ENCODE measurements at places on chromosomes 2 and 18.

DNA sequence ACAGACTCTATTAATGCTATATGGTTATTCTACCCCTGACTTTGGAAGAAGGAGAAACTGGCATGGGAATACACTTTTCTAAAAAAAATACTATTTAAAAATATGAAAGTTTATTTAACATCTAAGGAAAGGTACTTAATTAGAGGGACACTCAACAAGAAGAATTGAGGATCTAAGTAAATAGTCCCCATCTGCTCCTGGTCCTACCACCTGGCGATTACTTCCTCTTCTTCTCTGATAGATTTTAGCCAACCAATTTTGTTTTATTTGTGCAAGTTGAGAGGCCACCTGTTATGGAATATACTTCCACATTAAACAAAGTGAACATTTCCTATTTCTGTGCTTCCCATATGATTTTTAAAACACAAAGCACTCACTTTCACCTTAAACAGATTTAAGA is 111.7 kb downstream of the BCL2 start:
- no peak for DNase-seq

DNA sequence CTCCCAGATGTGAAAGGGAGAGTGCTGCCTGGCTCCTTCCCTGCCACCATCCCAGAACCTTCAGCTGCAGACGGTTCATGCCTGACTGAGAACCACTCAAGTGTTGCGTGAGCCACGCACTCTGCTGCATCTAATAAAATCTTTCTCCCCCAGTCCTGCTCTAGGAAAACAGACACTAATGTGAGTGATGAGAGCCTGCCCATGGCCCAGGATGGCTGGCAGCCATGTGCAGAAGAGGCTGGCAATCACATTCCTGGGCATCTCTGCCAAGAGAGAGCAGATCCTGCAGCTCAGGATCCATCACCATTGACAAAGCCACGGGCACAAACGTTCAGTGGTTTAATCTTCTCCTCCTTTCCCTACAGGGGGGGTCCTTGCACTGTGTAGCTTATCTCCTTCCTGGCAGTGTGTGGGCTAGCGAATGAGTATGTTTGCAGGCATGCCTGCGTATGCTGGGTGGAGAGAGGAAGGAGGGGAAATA is 477.5 kb downstream of the SLC4A3 start:
- peak; percentile 87 for DNase-seq

- no peak for DNase-seq
Measured at GRCh38 chr18:55244546-55244945, 285.3 kb upstream of the CCDC68 start.

DNA sequence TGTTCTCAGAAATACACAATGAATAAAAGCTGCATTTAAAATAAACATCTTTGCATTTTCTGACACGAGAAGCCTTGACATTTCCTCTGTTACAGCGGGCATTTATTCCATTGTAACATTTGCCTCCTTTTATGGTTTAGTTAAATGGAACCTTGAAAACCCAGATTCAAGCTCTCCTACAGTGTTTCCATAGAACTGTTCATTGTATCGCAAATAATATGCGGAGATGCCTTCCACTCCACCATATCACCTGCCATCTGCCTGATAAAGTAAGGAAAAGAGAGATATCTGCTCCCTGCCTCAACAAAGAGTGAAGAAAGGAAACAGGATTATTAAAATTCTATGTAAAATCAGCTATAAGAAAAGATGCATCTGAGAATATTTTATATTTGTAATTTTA is 69.8 kb downstream of the CDH19 start:
- no peak for DNase-seq

GRCh38 chr2:58047373-58047935 is 848 bp downstream of the VRK2 start:
- DNase-seq = no peak

Data from EL (cell line).